ENCODE measurements at places on chromosomes 4 and X.

GRCh38 chr4:81519856-81520255, 48.1 kb upstream of the RASGEF1B start:
- no peaks in the 10 kb centered on the region for H3K36me3 ChIP-seq
- H3K27me3 ChIP-seq = no peaks in the 10 kb centered on the region
- no peak overlapping the region for H3K4me3 ChIP-seq
- DNase-seq = no peak

DNA sequence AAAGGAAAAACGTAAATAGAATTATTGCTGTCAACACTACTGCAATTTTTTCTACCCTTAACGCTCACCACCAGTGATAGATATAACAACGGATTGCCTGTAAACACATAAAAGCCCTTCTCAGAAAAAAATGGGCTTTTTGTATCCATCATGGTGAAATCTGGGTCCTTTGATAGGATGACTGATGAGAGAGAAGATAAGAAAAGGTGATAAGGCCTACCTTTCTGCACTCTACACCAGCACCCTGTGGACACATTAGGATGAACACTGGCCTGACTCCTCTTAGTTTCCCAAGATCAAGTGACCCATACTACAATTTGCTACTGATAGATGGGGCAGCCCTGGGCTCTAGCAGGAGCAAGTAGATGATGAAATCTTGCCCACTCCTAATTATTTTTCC, 112.3 kb upstream of the RAP2C start:
- H3K36me3 ChIP-seq = no peaks in the 10 kb centered on the region
- no peak overlapping the region for H3K4me3 ChIP-seq
- H3K27ac ChIP-seq = no peak overlapping the region

DNA sequence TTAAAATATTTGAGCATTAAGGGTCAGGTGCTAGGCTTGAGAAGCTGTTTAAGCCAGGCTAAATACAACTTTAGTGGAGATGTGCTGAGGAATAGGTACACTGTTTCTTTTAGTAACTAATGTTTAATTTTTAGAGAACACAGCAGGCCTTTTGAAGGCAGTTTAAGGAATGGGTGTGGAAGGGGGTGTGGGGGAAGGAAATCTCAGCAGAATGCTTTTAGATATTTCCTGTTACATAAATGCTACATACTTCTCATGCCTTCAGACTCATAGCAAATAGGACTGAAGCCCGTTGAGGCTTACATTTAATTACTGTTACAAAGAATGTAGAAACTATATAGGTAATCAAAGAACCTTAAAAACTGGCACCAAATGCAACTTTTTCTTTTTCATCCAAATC, 66.3 kb downstream of the WWC2 start:
- DNase-seq = no peak
- no peaks in the 10 kb centered on the region for H3K27me3 ChIP-seq
- H3K4me3 ChIP-seq = no peak overlapping the region
- H3K36me3 ChIP-seq = no peaks in the 10 kb centered on the region
- no peak overlapping the region for H3K27ac ChIP-seq

DNA sequence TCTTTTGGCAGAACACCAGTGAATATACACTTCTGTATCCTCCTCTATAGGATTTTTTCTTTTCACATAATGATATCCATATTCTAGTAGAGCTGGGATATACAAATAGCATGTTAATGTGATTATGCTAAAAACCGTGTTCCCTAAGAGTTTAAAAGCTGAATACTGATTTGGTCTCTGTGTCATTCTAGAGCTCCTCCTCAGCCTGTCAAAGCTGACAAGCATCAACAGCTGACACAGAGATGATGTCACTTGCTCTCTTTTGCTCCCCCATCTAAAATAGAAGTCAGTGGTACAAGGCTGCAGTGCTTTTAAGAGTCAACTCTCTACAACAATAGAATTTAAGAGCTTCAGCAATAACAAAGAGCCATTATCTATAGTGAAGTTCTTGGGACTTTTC, 17.1 kb upstream of the HERC3 start:
- peak overlapping the region; percentile 66 for H3K27ac ChIP-seq
- no peaks in the 10 kb centered on the region for H3K36me3 ChIP-seq
- no peak for DNase-seq
- peaks cover 12% of the 10 kb centered on the region for H3K4me1 ChIP-seq
- peak overlapping the region; percentile 12 for H3K4me3 ChIP-seq

GRCh38 chrX:135740681-135741149, 27.3 kb downstream of the CT45A1 start:
- H3K27me3 ChIP-seq = no peaks in the 10 kb centered on the region
- H3K27ac ChIP-seq = no peak overlapping the region
- H3K4me1 ChIP-seq = no peaks in the 10 kb centered on the region
- H3K4me3 ChIP-seq = no peak overlapping the region

GRCh38 chrX:77975755-77976154, 6.3 kb upstream of the PGAM4 start:
- H3K27me3 ChIP-seq = no peaks in the 10 kb centered on the region
- no peak for DNase-seq
- H3K4me1 ChIP-seq = no peaks in the 10 kb centered on the region
- H3K4me3 ChIP-seq = no peak overlapping the region
- no peaks in the 10 kb centered on the region for H3K36me3 ChIP-seq

GRCh38 chr4:105471566-105472176, 2.2 kb downstream of the PPA2 start:
- H3K27ac ChIP-seq = peak overlapping the region; percentile 94
- DNase-seq = peak; percentile 50
- peak overlapping the region; percentile 85 for H3K4me3 ChIP-seq
- H3K4me1 ChIP-seq = peaks cover 19% of the 10 kb centered on the region

DNA sequence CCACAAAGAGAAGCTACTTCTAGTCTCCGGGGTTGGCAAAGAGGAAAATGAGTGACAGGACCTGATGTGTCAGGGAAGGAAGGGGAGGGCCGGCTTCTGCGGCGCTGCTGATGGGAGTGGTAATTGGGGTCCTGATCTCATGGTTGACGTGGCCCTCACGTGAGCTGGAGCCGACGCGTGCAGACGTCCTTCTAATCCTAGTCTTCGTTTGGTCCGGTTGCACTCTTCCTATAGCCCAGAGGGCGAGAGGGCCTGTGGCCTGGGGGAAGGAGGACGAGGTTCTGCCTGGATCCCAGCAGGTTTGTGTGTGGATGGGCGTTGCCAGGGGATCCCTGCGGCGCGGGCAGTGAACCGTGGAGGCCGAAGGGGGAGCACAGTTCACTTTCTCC, at the start of gene ARMCX1:
TSS of gene ARMCX1 (plus strand) at position 186 of the 389 bp plus-strand sequence. CDS start 2,384 bp downstream, outside the sequence.
- peak; percentile 80 for DNase-seq
- peak within 1 kb of the TSS; percentile 75 for H3K27ac ChIP-seq
- H3K4me1 ChIP-seq = no peaks in the 10 kb centered on the region
- peaks cover 7% of the 10 kb centered on the region for H3K36me3 ChIP-seq
- H3K4me3 ChIP-seq = peak within 1 kb of the TSS; percentile 65

GRCh38 chr4:99853190-99853589, 36.6 kb downstream of the DAPP1 start:
- DNase-seq = no peak
- H3K27me3 ChIP-seq = no peaks in the 10 kb centered on the region
- H3K36me3 ChIP-seq = no peaks in the 10 kb centered on the region
- no peak overlapping the region for H3K27ac ChIP-seq
- H3K4me3 ChIP-seq = no peak overlapping the region

DNA sequence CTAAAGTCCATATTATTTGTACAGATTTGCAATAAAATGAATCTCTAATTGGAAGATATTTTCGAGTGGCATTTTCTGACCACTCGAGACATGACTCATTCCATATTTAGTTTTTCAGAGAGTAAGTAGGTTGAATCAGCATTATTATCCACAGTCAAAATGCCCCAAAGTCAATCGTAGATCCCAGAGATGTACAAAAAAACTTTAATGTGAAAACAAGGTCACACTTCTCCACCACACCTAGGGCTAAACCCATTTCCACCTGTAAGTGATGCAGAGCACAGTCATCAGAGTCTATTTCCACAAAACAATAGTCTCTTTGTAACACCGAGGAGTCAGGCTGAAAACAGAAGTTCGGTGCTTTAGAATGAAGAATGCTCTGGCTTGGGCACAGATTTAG, 117.1 kb upstream of the TENM3 start:
- no peak overlapping the region for H3K27ac ChIP-seq
- no peak for DNase-seq
- H3K36me3 ChIP-seq = no peaks in the 10 kb centered on the region
- no peaks in the 10 kb centered on the region for H3K4me1 ChIP-seq
- no peaks in the 10 kb centered on the region for H3K27me3 ChIP-seq

GRCh38 chr4:60619531-60620305, 580.4 kb upstream of the ADGRL3 start:
- no peaks in the 10 kb centered on the region for H3K4me1 ChIP-seq
- H3K36me3 ChIP-seq = no peaks in the 10 kb centered on the region
- H3K27me3 ChIP-seq = no peaks in the 10 kb centered on the region
- H3K4me3 ChIP-seq = no peak overlapping the region

DNA sequence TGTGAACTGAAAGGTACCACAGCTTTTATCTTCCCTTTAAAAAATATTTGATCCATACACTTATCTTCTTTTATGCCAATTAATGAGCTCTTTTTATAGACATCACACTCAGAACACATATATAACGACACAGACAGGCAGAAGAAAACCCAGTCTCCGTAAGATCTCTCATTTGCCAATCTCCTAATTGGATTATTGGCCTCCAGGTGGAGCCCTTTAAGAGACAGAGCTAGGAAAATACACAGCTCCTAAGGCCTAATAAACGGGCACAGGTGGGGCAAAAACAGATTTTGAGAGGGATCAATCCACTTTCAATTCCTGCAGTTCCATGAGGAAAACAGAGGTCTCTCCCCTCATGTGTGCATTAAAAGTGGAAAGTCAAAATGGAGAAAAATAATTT, 1495.4 kb downstream of the RPA4 start:
- no peaks in the 10 kb centered on the region for H3K27me3 ChIP-seq
- no peak overlapping the region for H3K4me3 ChIP-seq
- H3K36me3 ChIP-seq = no peaks in the 10 kb centered on the region
- no peak for DNase-seq
- H3K27ac ChIP-seq = no peak overlapping the region

DNA sequence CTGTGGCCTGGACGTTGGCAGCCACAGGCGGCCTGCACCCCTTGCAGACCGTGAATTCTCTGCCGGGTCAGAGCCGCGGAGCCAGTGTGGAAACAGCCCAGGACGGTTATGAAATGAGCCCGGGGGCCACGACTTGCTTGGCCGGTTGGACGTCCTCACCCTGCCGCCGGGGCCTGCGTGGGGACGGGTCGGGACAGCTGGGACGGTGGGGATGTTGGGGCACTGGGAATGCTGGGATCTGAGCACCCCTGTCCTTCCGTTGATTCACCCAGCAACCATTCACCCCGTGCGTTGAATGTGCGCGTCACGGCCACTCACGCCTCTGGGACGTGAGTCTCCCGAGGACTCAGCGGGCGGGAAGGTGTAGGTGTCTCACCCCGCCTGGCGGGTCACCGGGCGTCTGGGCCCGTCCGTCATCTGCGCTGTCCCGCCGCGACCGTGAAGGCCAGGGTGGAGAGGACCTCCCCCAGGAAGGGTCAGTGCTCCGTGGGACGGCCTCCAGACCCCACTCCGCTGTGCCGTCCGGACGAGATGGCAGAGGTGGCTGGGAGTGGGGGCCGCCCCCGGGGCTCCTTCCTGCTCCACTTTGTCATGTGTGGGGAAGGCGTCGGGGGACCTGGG, 4.5 kb upstream of the PLCXD1 start:
- no peaks in the 10 kb centered on the region for H3K27me3 ChIP-seq
- H3K4me1 ChIP-seq = peaks cover 5% of the 10 kb centered on the region
- no peaks in the 10 kb centered on the region for H3K36me3 ChIP-seq
- no peak for DNase-seq
- H3K4me3 ChIP-seq = peak overlapping the region; percentile 65
- H3K27ac ChIP-seq = no peak overlapping the region

Measured in psoas muscle (tissue), 8 donors.